ENCODE measurements at places on chromosomes 5 and 9.
A peak's percentile ranks its signal among the peaks of the same experiment; 100 is the strongest.

DNA sequence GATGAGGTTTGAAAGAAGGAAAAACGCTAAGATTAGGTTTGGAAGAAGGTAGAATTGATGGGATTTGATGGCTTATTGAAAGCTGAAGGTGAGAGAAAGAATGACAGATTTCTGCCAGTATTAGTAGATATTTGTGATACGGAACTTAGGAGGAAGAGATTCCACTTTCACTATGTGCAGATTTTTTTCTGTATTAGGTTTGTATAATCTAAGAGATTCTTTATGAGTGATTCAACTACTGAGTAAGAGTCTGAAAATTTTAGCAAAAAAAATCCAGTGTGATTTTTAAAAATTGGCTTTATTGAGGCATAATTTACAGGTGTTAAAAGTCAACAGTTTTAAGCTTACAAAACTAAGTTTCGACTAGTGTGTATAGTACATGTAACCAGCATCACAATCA, 54.1 kb downstream of the AP3S1 start:
- no peak for DNase-seq

GRCh38 chr5:72996632-72997031, 40.8 kb downstream of the FCHO2 start:
- no peak for DNase-seq

DNA sequence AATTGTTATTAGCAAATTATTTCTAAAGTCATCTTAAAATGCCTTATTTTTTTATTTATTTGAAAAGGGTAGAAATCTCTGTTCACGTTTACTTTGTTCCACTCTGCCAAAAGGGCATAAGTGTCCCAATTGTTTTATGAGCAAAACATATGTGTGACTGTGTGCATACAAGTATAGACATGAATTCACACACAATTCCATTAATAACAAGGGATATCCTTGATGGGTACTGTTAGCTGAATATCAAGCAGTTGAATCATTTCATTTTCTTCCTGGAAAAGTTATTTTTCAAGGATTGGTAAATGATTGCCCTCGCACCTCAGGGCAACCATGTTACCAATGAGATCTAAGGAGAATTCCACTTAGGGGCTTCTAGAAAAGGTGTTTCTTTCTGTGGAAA, 92.1 kb upstream of the TAF11L2 start:
- DNase-seq: no peak

GRCh38 chr9:113298924-113299770, 4.0 kb downstream of the RNF183 start:
- no peak for DNase-seq

DNA sequence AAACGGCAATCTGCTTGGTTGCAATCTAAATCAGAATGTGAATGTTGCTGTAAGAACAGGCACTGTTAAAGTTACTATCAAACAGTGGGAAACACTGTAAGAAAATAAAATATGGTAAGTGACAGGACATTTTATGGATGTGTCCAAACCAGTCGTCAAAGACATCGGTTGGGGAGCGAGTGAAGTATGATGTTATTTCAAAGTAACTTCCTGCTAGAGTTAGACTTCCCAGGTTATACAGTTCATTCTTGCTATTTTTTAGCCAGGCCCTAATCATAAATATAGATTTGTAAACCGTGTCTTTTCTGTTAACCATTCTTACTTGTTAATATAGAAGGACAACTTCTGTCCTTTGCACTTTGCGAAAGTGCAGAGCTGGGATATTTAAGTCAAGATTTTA, 30.2 kb downstream of the LIX1 start:
- DNase-seq: no peak

DNA sequence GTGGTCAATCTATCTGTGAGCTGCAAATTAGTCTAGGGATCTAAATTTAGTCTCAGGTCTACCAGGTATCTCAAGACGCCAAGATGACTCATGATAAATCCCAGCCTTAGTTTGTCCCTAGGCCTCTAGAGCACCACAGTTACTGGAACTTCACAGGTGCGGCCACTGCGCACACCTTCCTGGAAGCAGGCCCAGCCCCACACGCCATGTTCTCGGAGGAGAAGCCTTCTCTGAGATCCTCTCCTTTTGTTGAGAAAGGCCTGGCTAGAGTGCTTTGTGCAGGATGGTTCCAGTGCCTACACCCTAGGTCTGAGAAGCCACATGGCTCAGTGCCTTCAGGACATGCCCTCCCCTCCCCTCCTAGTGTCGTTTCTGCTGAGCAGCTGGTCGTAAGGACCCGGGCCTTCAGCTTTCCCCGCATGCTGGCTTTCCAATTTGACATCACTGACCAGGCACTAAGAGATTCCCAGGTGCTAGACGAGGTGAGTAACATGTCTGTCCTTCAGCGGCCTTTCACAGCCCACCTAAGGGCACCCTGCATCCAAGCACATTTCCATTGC, 51.9 kb downstream of the IPPK start:
- DNase-seq: no peak

GRCh38 chr9:136923881-136924280, 20.7 kb downstream of the FBXW5 start:
- DNase-seq: no peak

DNA sequence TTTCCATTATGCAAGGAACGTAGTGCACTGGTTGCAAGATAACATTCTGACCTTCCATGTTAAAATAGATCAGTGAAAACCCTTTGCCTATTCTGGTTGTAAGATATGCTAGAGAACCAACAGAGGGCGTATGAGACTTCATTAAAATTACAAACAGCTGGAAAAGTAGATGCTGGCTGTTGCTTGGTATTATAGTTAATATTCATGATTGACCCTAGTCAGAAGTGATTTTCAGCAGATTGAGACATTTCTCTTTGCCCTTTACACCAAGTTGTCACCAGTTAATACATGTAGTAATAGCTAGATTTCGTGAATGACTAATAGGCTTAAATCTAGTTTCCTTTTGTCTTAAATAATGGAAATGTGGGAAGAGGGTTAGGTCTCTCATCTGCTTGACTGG, 13.8 kb upstream of the FGF18 start:
- no peak for DNase-seq

DNA sequence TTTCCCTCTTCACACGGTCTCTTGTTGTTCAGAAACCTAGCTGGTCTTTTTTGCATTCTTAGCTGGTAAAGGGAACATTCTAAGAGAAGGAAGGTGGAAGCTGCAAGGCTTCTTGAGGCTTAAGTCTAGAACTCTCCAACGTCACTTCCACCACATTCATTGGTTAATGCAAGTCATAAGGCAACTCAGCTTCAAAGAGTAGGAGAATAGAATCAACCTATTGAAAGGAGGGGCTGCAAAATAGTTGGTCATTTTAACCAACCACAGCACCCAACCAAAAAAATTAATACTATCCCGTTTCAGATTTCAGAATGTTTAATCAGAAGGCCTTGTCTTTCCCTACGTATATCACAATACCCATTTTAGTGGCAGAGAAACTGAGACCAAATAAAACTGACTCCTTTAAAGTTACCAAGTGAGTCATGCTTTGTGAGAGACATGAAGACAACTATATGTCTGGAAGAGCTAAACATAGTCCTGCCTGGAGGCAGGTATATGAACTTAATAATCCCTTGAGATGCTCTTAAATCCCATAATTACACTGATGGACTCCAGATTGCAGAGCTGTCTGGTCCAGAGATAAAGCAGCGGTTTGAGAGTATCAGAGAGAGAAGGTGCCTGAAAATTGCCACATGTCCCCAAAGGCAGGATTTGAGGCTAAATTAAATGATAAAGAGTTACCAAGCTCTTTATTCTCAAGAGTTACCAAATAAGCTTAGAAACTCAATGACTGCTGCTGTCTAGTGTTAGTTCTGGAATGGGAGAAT, 14.4 kb downstream of the DOCK8 start:
- no peak for DNase-seq

GRCh38 chr5:12073426-12073825, 169.2 kb upstream of the CTNND2 start:
- DNase-seq: no peak

GRCh38 chr5:57450991-57451876, 31.4 kb downstream of the ACTBL2 start:
- no peak for DNase-seq

- no peak for DNase-seq
Measured at GRCh38 chr5:138538943-138539627, 4.0 kb downstream of the ETF1 start.

DNA sequence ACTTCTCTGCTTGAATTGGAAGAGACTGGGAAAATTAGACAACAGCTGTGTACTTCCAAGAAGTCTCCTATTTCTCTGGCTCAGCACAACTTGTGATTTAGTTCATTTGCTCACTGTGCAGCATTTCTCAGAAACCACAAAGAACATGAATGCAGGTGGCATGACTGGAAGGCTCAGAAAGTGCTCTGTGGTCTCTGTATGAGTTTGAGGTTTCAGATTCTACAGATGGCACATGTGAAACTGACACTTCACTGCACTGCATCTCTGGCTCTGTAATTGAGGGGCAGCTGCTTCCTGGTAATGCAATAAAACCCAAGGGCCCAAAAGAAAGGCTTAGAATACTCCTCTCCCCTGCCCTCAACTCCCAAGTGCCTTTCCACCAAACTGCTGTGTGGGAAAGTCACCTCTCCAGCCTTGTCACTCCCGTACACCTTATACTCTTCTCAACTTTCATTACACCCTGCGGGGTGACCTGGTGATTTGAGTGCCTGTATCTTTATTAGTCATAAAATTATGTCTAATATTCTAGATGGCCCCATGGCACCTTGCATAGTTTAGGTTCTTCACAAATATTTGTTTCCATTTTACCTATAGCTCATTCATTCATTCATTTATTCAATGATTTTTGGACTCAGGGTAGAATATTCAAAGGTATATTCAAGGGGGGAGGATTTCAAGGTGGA, 82.5 kb downstream of the ESM1 start:
- DNase-seq: no peak

DNA sequence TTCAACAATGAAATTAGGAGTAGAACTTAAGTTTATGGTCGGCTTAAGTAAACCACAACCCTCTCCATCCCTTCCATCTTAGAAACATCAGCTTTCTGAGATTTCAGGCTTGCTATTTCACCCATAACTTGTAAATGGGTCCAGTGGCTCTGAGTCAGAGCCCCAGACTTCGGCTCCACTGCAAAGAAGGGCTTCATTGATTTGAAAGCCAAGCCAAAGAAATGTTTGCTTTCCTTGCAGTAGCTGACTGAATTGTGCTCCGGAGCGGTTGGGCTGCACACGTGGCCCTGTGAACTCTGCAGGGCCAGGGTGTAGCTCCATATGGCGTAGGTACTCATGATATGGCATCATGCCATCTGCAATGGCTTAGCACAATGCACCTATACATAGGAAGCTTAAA, 57.0 kb downstream of the NREP start:
- no peak for DNase-seq

DNA sequence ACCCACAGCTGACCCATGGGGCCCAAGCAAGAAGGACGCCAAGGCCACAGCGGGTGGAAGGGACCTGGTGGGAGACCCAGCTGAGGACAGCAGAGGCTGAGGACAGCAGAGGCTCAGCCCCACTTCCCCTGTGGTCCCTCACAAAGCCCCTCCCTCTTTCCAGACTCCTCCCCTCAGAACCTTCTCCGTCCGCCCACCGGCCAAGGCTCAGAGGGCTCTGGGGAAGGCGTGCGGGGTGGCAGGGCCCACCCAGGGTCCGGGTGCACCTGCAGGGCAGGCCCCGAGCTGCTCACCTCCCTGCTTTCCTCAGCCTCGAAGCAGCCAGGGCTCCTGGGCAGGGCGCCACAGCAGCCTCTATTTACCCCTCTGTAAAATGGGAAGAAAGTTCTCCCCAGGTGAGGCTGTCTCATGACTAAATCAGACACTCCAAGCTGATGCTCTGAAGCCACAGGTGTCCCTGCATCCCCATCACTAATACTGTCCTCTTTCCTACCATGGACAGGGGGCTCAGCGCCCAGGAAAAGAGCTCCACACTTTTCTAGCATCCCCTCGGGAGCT, 137.9 kb upstream of the PPP1R26 start:
- DNase-seq: no peak

- DNase-seq: peak; percentile 56
Measured at GRCh38 chr9:74777136-74777879, 110.4 kb downstream of the TRPM6 start.

DNA sequence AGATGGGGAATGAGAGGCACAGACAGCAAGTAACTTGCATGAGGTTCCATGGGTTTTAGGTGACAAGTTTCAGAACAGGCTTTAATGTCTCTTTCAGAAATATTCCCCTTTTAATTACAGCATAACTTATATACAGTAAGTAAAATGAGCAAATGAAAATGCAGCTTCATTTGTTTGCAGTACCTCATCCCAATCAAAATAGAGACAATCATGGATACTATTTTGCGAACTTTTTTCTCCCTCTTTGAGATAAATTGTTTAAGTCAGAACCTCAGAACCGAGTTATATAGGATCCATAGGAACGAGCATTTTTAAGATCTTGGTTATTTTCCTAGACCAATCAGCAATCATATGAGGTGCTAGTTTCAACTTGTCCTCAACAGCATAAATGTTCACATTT, 3.5 kb downstream of the LCP2 start:
- DNase-seq: no peak

DNA sequence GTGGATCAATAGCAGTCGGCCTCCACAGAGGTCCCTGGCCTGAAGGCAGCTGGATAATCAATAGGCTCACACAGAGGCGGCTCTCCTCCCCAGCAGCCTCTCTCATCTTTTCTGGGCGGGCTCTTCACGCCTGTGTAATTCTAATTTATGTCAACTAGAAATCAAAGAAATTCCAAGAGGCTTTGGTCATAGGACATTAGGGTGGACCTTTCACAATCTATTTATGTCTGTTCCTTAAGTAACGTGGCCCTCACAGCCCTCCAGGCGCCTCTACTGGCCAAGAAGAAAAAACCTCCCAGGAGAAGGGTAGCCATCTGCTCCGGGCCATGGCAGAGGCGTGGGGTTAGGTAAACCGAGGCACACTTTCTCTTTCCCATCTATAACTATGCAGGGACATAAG, 205.1 kb upstream of the EFNA5 start:
- no peak for DNase-seq

DNA sequence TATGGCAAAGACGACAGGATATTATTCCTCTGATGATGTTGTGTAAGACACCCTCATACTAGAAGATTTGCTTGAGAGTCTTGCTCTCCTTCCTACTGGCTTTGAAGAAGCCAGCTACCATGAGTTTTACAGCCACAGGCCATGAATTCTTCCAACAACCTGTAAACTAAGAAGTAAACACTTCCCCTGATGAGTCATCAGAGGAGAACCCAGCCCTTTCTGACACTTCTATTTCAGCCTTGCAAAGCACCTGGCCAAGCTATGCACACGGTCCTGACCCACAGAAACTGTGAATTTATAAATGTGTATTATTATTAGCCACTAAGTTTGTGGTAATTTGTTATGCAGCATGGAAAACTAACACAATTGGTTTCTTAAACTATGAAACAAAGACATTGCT, 288.8 kb upstream of the ADAMTSL1 start:
- no peak for DNase-seq

GRCh38 chr5:3619579-3619978, 23.9 kb downstream of the IRX1 start:
- DNase-seq: no peak

DNA sequence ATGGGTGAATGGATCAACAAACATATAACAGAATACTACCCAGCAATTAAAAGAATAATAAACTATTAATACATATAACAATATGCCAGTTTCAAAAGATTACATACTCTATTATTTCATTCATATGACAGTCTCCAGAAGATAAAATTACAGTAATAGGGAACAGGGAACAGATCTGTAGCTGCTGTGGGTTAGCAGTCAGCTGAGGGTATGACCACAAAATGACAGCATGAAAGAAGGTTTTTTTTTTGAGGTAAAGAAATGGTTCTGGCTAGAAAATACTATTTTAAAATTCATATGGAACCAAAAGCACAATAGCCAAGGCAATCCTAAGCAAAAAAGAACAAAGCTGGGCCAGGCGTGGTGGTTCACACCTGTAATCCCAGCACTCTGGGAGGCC, 73.0 kb upstream of the NR5A1 start:
- DNase-seq: no peak

Measured in GM13976 (cell line).